ENCODE measurements at places on chromosomes 7 and 10. TPM values are rescaled to one million over a fixed set of nuclear protein-coding genes. Genes with fewer than 3 reads are reported as not detected.

NUTM2A gene
- 1.0 TPM for total RNA-seq

PTF1A gene
- not detected for total RNA-seq

PURB gene
- total RNA-seq: 17.0 TPM

RASSF4 gene
- total RNA-seq: 1.0 TPM

GLCCI1 gene
- 3.0 TPM for total RNA-seq

STEAP2 gene
- 30.6 TPM for total RNA-seq

IGFBP3 gene
- 29,310 TPM for total RNA-seq
